ENCODE measurements at places on chromosomes 4 and X. TPM values are rescaled to one million over a fixed set of nuclear protein-coding genes. Genes with fewer than 3 reads are reported as not detected.

- DNase-seq, result no peak
Observed at GRCh38 chrX:17706676-17707075, 30.6 kb upstream of the SCML1 start.

- DNase-seq, result no peak
Observed at GRCh38 chrX:118507766-118508165, 12.2 kb downstream of the DOCK11 start.

GRCh38 chr4:145934434-145935047, 4.1 kb downstream of the ZNF827 start:
- DNase-seq, result no peak

Gene NPY5R
- 0.99 TPM for total RNA-seq

GRCh38 chr4:146437778-146438177, 84.0 kb downstream of the SLC10A7 start:
- DNase-seq, result no peak

Gene PPP2R2C
- total RNA-seq, result 2.8 TPM

- DNase-seq, result no peak
Observed at GRCh38 chr4:127214931-127215330, 417.8 kb upstream of the INTU start.

Gene CXorf49
- total RNA-seq, result not detected

Gene PABPC4L
- 2.0 TPM for total RNA-seq
